ENCODE measurements at places on chromosomes 2 and 18.

- DNase-seq = no peak
These were observed 7.6 kb downstream of the POU3F3 start for GRCh38 chr2:104861351-104862057.

DNA sequence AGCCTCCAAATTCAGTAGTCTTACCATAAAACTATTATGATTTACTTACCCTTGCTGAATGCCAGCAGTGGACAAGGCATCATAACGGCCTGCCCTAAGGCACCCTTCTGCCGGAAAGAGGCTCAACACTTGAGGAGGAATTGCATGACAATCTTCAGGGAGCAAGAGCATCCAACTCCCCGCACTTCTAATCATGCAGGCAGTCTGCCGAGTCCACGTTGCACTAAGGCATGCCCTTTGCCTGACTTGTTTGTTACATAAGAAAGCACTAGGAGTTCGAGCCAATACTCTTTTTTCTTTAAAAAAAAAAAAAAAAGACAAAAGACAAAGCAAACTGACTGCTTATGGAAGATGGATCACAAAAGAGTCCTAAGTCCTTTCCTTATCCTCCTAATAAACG lies 17.9 kb upstream of the SPTBN1 start:
- DNase-seq = no peak

DNA sequence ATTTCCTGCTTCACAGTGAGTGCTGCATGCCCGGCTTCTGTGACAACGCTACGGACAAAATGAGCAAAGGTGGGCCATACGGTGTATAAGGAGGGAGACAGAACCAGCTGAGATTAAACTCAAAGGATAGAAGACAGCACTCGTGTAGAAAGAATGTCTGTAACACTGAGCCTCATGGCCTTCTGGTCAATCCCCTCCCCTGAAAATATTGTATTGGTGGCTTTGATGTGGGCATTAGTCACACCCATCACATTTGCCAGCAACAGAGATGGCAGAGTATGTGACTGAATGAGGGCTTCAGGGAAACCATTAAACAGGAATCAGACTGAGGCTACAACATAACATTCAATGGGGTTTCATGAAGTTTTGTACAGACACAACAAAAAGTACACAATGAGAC lies 287.8 kb upstream of the CCDC68 start:
- DNase-seq = no peak

- DNase-seq = no peak
These were observed 20.4 kb upstream of the NR4A2 start for GRCh38 chr2:156352911-156353310.

- DNase-seq = no peak
These were observed 53.4 kb upstream of the PROKR1 start for GRCh38 chr2:68589963-68590362.

DNA sequence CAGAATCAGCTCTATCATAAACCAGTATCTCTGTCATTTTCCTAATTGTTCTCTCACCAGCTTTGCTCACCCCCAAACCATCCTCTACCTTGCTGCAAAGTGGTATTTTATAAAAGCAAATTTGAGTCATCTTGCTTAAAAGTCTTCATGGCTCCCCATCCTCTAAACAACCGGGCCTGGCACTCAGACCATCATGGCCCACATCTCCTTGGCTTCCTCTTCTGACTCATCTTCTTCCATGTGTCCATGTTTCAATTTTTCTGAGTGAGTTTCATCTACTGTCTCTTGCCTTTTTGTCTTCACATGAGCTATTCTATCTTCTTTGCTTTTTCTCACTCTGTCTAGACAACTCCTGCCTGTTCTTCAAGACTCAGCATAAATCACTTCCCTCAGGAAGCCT lies 58.6 kb downstream of the LHCGR start:
- DNase-seq = no peak

GRCh38 chr2:169272010-169272409 lies 90.3 kb downstream of the LRP2 start:
- DNase-seq = no peak

- no peak for DNase-seq
These were observed 103.4 kb upstream of the TFCP2L1 start for GRCh38 chr2:121388371-121388770.

DNA sequence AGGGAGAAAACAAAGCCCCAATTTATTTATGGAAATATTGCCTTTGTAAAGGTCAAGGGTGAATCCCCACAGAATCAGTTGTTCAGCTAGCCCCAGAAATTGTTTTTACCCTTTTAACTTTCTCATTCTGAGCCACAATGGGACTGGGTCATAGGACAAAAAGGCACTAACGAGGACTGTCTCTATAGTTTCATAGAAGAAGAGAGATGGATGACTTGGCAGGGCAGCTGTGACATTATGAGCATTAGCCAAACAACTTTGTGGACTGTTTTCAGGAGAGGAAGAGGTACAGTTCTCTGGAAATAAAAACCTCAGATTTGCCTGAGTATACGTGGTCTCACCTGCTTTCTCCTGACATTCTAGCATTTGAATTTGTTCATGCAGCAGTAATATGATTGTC lies 1155.8 kb upstream of the CHAC2 start:
- no peak for DNase-seq

DNA sequence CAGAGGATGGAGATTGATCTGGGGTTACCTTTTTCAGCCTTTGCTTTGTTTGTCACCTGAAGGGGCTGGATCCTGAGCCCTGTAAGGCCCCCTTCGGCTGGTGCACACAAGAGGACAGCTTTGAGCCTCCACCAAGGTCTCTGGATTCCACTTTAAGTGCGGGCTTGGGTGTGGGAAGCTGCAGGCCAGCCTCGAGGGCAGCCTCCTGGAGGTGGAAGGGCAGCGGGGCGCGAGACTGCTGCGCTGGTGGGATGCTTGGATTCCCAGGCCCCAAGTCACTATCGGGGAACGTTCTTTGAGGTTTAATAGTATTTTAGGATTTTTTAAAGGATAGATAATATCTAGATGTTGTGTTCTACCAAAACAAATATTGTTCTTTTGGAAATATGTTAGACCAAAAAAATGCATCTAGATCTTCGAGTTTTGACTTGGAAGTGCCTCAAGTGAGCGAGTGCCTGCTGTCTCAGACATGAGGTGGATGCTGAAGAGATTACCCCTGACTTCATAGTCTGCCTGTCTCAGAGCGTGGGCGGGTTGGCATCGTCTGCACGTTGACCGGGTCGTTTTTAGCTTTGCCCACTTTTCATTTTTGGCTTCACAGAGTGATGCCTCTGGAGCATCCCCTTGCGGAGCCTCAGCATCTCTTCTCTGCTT lies 113.8 kb downstream of the AGAP1 start:
- DNase-seq = no peak

GRCh38 chr2:85655961-85656417 lies 12.0 kb downstream of the SFTPB start:
- DNase-seq = no peak

GRCh38 chr18:37845498-37845897 lies 279.9 kb upstream of the CELF4 start:
- no peak for DNase-seq

- no peak for DNase-seq
These were observed 113.0 kb upstream of the COPS8 start for GRCh38 chr2:236972491-236973342.

- DNase-seq = no peak
These were observed 132.5 kb downstream of the UBE2E3 start for GRCh38 chr2:181112916-181113315.

DNA sequence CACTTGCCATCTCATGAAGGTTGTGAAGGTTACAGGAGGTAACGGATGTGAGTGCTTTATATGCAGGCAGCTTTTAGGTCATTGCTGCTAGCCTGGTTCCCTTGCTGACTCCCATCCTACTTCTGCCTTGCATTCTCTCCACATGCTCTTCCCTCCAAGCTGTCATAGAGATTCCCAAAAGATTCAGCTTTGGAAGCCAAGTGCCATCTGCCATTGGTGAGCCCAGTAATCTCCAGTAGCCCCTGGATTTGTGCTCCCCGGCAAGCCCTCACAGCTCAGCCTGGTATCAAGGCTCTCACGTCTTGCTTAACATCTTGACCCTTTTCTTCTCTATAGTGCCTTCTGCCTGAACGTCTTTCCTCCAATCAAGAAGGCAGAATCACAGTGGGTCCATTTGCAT lies 61.6 kb downstream of the MYT1L start:
- no peak for DNase-seq

DNA sequence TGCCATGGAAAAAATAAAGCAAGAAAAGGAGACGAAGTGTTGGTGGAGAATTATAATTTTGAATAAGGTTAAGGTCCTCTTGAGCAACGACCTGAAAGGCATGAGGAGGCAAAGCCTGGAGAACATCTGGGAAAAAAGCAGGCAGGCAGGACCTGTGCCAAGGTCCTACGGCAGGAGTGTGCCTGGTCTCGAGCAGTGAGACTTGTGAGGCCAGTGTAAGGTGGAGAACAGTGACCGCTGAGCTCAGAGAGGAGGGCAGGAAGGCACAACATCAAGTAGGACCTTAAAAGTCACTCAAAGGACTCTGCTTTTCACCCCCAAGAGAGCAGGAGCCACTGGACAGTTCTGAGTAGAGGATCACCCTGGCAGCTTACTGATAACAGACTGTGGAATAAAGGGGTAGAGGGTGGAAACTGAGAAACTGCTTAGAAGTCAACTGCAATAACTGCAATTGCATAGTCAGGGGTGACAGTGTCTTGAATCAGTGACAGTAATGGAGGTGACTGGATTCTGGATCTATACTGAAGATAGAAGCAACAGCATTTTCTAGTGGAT lies 3.5 kb downstream of the NOL10 start:
- no peak for DNase-seq

DNA sequence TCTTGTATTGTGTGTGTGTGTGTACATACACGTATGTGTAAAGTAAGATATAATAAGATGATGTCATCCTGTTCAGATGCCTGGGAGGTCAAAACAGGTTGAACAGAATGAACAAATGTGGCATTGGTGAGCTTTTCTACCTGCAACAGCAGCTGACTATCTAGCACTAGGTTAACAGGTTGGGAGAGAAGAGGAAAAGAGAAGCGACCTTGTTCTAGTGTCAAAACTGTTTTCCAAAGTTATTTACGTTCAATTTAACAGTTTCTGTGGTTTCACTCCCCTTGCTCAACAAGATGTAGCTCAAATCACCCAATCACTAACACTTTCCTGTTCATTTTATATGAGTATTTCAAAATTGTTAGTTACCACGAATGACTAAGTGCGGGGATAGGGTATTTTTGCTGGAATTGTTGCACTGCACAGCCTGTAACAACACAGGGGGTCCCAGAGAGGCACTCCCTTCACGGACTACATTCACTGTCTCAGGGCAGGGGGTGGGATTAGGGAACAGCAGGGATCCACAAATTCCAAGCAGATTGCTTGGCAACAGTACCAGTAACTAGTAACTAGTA lies 67.5 kb upstream of the DTNB start:
- no peak for DNase-seq

DNA sequence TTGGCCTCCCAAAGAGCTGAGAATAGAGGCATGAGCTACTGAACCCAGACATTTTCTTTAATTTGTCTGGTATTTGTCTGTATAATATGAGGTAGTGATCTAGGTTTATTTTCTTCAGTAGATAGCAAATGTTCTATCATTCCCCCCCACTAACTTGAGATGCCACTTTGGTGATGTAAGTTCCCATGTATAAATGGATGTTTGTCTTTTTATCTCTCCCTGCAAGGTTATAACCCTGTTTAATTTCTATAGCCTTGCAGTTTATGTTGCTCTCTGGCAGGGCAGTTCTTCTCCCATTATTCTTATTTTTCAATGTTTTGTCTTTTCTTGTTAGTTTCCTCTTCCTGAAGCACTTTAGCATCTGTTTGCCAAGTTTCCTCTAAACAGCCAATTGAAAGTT lies 39.1 kb upstream of the MAP4K4 start:
- DNase-seq = no peak

DNA sequence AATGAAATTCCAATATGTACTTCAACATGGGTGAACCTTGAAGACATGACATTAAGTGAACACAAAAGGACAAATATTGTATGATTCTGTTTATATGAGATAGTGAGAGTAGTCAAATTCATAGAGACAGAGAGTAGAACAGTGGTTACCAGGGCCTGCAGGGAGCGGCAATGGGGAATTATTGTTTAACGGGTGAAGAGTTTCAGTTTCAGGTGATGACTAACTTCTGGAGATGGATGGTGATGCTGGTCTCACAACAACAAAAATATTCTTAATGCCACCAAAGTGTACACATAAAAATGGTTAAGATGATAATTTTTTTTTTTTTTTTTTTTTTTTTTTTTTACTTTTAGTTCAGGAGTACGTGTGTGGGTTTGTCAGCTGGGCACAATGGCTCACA lies 109.4 kb upstream of the TMEM200C start:
- DNase-seq = no peak

GRCh38 chr2:138708682-138709241 lies 71.4 kb downstream of the NXPH2 start:
- no peak for DNase-seq

GRCh38 chr2:12340164-12340563 lies 376.6 kb upstream of the TRIB2 start:
- no peak for DNase-seq

- no peak for DNase-seq
These were observed 160.5 kb upstream of the STK17B start for GRCh38 chr2:196331851-196332250.

- DNase-seq = no peak
These were observed 164.5 kb downstream of the XIRP2 start for GRCh38 chr2:167052825-167053224.

- no peak for DNase-seq
These were observed 5.5 kb downstream of the COPS9 start for GRCh38 chr2:240130393-240131195.

DNA sequence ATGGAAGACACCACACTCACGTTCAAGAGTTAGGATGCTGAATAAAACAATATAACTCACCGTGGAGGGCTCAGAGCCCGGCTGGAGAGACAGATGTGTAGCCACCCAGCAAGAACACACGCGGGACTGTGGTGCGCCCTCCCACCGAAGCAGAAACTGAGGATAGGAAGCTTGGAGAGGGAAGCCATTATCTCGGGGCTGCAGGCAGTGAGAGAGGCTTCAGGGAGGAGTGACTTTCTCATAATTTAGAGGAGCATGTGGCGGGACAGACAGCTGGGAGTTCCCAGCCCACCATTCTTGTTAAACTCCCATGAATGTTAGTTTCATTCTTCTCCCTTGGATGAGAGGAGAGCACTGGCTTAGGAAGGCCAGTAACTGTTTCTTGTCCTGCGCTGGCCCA lies 96.4 kb downstream of the MAPRE2 start:
- no peak for DNase-seq

GRCh38 chr18:55748227-55748738 lies 160.3 kb upstream of the TCF4 start:
- DNase-seq = no peak

DNA sequence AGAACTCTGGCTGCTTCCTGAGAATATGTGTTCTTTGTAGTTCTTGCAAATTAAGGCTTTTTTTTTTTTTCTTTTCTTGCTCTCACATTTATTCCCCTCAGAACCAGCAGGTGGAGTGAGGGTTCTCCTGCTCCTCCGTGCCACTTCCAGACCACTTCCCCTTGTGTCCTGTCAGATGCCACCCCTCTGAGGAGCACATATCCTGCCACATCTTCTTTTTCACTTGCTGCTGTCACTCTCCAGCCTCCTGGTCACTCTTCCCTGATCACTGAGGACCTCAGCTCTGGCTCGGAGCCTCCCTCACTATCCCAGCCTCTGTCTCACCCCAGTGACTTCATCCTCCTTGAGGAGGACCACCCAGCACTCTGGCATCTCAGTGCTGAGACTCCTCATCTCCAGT lies 100.5 kb downstream of the TACR1 start:
- DNase-seq = no peak

Measured in activated CD8-positive, alpha-beta memory T cell treated with anti-CD3 and anti-CD28 coated beads for 1 hour (primary cell).